ENCODE measurements at places on chromosomes 2 and 18.

- no peak for DNase-seq
Observed at GRCh38 chr2:226643030-226643945, 156.3 kb downstream of the IRS1 start.

DNA sequence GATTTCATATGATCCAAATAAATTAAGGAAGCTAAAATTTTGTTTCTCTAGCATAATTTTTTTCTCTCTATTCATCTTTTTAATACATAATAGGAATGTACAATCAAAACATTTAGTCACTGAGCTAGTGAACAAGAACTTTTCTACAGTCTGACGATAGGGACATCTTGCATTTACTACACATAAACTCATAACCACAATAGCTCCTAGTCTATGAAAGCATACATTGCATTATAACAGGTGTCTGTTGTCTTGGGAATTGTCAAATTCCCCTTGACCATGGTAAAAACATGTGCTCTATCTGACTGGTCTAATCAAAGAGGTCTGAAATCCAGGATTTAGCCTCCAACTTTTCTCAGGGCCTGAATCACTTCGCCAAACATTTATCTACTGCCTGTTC is 144.8 kb downstream of the FAM124B start:
- DNase-seq = no peak

GRCh38 chr2:158184556-158185343 is 83.1 kb downstream of the UPP2 start:
- DNase-seq = no peak

- DNase-seq = peak; percentile 60
Observed at GRCh38 chr18:46623541-46623940, 33.5 kb downstream of the LOXHD1 start.
